COR-L47 (cell line): ENCODE measurements at places on chromosomes 3 and 15.

GRCh38 chr3:45067941-45068340 is 41.8 kb downstream of the CLEC3B start:
- DNase-seq, result no peak

DNA sequence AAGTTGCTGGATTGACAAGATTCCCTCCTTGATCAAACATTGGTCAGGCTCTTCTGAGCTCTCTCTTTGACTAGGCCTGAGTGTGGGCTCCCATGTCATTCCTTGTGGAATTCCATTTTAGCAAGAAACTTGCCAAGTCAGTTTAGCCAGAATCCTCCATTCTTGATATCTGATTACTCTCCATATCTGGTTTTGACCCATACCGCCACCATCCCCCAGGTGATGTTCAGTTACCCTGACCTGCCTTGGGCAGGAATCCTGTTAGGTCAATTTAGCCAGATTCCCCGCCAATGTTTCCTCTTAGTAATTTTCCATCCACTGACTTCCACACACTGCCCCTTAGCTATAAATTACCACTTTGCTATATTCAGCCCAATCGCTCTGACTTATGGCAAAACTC is 1.0 kb upstream of the PCCB start:
- DNase-seq, result no peak

GRCh38 chr3:183455089-183455488 is 26.7 kb upstream of the MCF2L2 start:
- no peak for DNase-seq

DNA sequence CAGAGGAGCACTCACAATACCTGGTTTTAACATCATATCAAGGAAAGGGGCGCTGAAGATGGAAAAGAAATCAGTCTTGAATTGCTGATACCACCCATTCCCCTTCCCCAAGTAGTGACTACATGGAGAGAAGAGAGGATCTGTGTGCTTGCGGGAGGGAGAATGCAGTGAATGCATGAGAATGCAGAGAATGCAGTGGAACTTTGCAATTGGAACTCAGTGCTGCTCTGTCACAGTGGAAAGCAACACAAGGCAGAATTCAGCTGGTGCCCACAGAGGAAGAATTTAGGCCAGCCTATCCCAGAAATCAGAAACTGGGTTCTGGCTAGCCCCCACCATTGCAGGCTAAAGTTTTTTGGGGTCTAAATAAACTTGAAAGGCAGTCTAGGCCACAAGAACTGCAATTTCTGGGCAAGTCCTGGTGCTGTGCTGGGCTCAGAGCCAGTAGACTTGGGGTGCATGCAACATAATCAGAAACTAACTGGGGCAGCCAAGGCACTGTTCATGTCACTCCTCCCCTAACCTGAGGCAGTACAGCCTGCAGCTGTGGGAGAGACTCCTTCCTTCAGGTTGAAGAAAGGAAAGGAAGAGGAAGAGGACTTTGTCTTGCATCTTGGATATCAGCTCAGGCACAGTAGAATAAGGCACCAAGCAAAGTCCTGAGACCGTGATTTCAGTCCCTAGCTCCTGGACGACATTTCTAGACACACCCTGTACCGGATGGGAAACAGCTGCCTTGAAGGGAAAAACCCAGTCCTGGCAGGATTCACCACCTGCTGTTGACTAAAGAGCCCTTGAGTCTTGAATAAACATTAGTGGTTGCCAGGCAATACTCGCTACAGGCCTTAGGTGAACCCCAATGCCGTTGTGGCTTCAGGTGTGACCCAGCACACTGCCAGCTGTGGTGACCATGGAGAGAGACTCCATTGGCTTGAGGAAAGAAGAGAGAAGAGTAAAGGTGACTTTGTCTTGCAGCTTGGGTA is 329.3 kb downstream of the TBL1XR1 start:
- DNase-seq, result peak; percentile 88
